ENCODE measurements at places on chromosomes 1 and 21. TPM values are rescaled to one million over a fixed set of nuclear protein-coding genes. Genes with fewer than 3 reads are reported as not detected.

DNA sequence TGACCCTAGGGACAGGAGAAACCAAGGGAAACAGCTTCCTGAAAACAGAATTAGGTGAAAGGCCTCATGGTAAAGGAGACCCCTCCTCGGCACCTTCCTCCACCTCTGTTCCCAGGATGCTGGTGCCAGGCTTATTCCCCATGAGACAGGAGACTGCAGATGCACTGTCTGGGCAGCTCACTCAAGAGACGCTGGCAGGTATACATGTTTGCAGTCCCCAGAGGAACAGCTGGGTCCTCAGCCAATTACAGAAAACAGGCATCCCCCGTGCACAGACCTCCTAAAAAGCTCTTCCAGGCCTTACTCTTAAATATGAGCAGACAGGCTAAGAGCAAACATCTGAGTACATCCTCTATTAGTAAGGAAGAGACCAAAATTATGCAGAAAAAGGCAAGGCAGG is 6.5 kb downstream of the CCSAP start:
- no peaks in the 10 kb centered on the region for H3K27me3 ChIP-seq
- H3K4me1 ChIP-seq = no peaks in the 10 kb centered on the region
- no peaks in the 10 kb centered on the region for H3K36me3 ChIP-seq

Gene SLC9A1
- 30.0 TPM for polyA plus RNA-seq

Gene TCP10L
- polyA plus RNA-seq = 2.3 TPM

Gene OR2AK2
- not detected for polyA plus RNA-seq

- H3K4me1 ChIP-seq = no peaks in the 10 kb centered on the region
- H3K27ac ChIP-seq = no peak overlapping the region
- no peak overlapping the region for H3K4me3 ChIP-seq
- no peak for DNase-seq
Measured at GRCh38 chr1:226511296-226511695, 37.3 kb upstream of the STUM start.

- DNase-seq = no peak
- H3K4me3 ChIP-seq = no peak overlapping the region
- no peaks in the 10 kb centered on the region for H3K4me1 ChIP-seq
- no peaks in the 10 kb centered on the region for H3K27me3 ChIP-seq
Measured at GRCh38 chr21:42572906-42573495, 59.3 kb downstream of the SLC37A1 start.

Gene LRRC53
- polyA plus RNA-seq = not detected

- H3K27me3 ChIP-seq = no peaks in the 10 kb centered on the region
- DNase-seq = no peak
- H3K4me1 ChIP-seq = no peaks in the 10 kb centered on the region
- H3K4me3 ChIP-seq = no peak overlapping the region
Measured at GRCh38 chr1:81618376-81618775, 182.4 kb upstream of the ADGRL2 start.

- no peaks in the 10 kb centered on the region for H3K36me3 ChIP-seq
- no peak for DNase-seq
- no peak overlapping the region for H3K4me3 ChIP-seq
- H3K27me3 ChIP-seq = peaks cover 13% of the 10 kb centered on the region
- H3K4me1 ChIP-seq = no peaks in the 10 kb centered on the region
Measured at GRCh38 chr1:153306303-153307220, 6.2 kb downstream of the PGLYRP3 start.

- H3K4me3 ChIP-seq = no peak overlapping the region
- H3K4me1 ChIP-seq = no peaks in the 10 kb centered on the region
- no peak overlapping the region for H3K27ac ChIP-seq
- DNase-seq = no peak
Measured at GRCh38 chr1:24898909-24899439, 31.1 kb downstream of the RUNX3 start.

DNA sequence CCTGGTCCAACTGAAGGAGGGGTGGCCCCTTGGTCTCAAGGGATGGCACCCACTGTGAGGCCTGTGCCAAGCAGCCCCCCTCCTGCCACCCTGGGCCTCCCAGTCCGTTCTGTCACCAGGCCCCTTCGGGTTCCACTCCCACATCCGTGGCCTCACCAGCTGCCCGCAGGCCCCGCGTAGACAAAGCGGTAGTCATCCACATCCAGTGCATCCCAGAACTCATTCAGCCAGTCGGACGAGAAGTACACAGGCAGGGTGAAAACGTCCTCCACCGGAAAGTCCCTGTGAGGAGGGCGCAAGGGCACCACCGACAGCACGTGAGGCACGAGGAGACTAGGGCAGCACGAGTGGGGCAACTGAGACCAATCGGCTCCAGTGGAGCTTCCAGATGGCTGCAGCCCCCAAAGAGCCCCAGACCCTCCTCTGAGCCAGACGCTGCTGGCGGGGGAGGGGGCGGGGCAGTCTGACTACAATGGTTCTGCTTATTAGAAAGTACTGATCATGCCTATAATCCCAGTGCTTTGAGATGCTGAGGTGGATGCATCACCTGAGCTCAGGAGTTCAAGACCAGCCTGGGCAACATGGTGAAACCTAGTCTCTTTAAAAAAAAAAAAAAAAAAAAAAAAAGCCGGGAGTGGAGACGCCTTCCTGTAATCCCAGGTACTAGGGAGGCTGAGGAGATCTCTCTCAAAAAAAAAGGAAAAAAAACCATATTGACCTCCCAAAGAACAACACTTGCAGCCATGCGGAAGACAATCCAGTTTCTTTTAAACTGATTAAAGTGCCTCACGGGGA is 1.2 kb downstream of the JMJD4 start:
- DNase-seq = no peak
- peak overlapping the region; percentile 83 for H3K27ac ChIP-seq
- H3K4me1 ChIP-seq = peaks cover 56% of the 10 kb centered on the region
- peak overlapping the region; percentile 66 for H3K4me3 ChIP-seq
- H3K36me3 ChIP-seq = peaks cover 22% of the 10 kb centered on the region

DNA sequence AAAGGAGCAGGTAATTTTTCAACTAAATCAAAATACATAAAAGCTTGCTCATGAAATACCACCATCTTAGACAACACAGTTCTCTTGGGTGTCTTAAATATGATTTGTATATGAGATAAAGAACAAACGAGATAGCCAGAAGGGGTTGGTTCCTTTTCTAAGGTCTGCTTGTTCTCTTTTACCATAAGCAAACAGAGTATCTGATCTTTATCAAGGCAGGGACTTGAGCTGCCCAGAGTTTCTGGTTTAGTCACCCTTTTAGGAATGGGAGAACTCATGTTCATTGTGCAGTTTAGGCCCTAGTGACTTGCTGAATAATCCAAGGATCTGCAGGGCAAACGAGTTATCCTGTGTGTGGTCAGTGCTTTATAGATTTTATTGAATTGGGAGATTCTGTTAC is 3.0 kb upstream of the SUCO start:
- no peak overlapping the region for H3K4me3 ChIP-seq
- DNase-seq = no peak
- no peak overlapping the region for H3K27ac ChIP-seq
- no peaks in the 10 kb centered on the region for H3K27me3 ChIP-seq
- H3K36me3 ChIP-seq = no peaks in the 10 kb centered on the region
- peaks cover 20% of the 10 kb centered on the region for H3K4me1 ChIP-seq

Gene SFN
- polyA plus RNA-seq = 1.1 TPM

DNA sequence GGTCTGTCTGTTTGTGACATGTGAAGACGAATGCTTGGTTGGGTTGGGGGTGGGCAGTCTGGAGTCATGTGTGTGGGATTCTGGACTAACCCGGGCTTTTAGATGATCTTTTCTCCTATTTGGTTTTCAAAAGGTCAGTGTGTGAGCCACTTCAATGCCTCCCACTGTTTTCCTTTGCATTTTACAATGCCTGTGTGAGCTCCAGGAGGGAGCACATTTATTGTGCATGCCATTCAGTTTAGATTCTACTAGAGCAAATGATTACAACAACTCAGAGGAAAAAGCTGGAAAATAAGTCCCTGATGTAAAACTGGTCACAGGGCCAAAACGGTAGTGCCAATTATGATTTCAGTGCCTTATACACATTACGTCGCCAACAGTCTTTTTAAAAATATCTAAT is 90.9 kb downstream of the LYPLAL1 start:
- H3K4me3 ChIP-seq = no peak overlapping the region
- H3K36me3 ChIP-seq = no peaks in the 10 kb centered on the region
- H3K27ac ChIP-seq = no peak overlapping the region
- no peaks in the 10 kb centered on the region for H3K27me3 ChIP-seq
- no peak for DNase-seq

GRCh38 chr1:218395916-218396315 is 50.8 kb downstream of the TGFB2 start:
- no peaks in the 10 kb centered on the region for H3K4me1 ChIP-seq
- no peak for DNase-seq
- H3K27me3 ChIP-seq = no peaks in the 10 kb centered on the region
- no peak overlapping the region for H3K27ac ChIP-seq

DNA sequence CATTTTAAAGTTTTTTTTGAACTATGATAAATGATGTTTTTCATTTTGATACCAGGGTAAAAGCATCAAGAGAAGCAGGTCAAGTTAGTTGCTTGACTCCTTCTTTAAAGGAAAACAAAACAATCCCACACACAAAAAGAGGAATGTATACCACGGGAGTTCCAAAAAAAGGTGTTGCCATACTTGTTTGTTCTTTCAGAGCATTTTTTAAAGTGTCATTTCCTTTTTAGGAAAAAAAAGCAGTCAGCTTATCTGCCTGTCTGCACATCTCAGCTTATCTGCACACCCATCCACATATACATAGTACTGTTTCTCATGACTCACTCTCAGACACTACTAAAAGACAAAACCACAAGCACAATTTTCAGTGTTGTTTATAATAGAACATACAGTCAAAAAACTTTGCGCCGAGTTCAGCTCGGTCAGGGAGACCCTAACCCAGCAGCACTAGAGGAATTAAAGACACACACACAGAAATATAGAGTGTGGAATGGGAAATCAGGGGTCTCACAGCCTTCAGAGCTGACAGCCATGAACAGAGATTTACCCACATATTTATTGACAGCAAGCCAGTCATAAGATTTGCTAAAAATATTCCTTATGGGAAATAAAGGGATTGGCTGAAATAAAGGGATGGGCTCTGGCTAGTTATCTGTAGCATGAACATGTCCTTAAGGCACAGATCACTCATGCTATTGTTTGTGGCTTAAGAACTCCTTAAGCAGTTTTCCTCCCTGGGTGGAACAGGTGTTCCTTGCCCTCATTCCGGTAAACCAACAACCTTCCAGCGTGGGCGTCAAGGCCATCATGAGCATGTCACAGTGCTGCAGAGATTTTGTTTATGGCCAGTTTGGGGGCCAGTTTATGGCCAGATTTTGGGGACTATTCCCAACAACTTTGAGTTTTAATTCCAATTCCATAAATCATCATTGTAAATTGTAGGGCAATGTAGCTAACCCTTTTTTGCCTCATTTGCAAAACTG is 11.4 kb upstream of the MNDA start:
- no peak for DNase-seq
- H3K36me3 ChIP-seq = no peaks in the 10 kb centered on the region
- peak overlapping the region; percentile 27 for H3K27ac ChIP-seq

Gene AGMAT
- polyA plus RNA-seq = 0.30 TPM

Gene SH2D5
- 0.07 TPM for polyA plus RNA-seq

Gene MRPL55
- 309 TPM for polyA plus RNA-seq

DNA sequence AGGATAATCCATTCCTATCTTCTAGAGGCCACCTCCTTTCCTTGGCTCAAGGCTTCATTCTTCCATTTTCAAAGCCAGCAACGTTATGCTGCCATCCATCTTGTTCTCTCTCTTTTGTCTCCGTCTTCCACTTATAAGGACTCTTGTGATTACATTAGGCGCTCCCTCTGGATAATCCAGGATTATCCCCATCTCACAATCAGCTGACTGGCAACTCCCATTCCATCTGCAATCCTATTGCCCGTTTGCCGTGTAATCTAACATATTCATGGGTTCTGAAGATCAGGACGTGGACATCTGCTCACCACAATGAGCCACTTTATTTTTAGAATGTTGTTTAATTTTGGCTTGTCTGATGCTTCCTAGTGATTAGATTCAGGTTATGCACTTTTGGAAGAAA is 89.3 kb downstream of the EBNA1BP2 start:
- H3K4me3 ChIP-seq = no peak overlapping the region
- no peaks in the 10 kb centered on the region for H3K4me1 ChIP-seq
- no peak overlapping the region for H3K27ac ChIP-seq
- DNase-seq = no peak

DNA sequence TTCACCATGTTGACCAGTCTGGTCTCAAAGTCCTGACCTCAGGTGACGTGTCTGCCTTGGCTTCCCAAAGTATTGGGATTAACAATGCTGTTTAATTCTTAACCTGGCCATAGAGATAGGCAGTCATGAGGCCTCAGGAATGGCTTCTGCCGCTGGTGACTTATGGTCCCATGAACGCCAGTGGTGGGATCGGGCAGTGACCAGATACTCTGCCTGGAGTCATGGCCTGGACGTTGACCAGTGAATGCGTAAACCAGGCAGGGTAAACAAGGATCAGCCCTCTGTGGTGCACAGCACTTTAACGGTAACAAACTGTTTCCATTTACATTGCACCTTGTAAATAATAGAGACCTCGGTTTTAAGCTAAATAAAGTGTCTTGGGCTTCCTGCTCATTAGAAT is 23.0 kb downstream of the MTARC1 start:
- H3K27ac ChIP-seq = no peak overlapping the region
- no peaks in the 10 kb centered on the region for H3K4me1 ChIP-seq
- no peaks in the 10 kb centered on the region for H3K36me3 ChIP-seq
- H3K27me3 ChIP-seq = no peaks in the 10 kb centered on the region
- no peak overlapping the region for H3K4me3 ChIP-seq
- no peak for DNase-seq

GRCh38 chr21:27803571-27803970 is 836.7 kb upstream of the ADAMTS5 start:
- no peak for DNase-seq
- H3K27ac ChIP-seq = no peak overlapping the region
- no peak overlapping the region for H3K4me3 ChIP-seq
- no peaks in the 10 kb centered on the region for H3K4me1 ChIP-seq
- H3K36me3 ChIP-seq = no peaks in the 10 kb centered on the region

- H3K4me1 ChIP-seq = no peaks in the 10 kb centered on the region
- no peaks in the 10 kb centered on the region for H3K27me3 ChIP-seq
- H3K36me3 ChIP-seq = no peaks in the 10 kb centered on the region
- H3K27ac ChIP-seq = no peak overlapping the region
- DNase-seq = no peak
Measured at GRCh38 chr1:21220815-21221214, 44.1 kb upstream of the EIF4G3 start.

DNA sequence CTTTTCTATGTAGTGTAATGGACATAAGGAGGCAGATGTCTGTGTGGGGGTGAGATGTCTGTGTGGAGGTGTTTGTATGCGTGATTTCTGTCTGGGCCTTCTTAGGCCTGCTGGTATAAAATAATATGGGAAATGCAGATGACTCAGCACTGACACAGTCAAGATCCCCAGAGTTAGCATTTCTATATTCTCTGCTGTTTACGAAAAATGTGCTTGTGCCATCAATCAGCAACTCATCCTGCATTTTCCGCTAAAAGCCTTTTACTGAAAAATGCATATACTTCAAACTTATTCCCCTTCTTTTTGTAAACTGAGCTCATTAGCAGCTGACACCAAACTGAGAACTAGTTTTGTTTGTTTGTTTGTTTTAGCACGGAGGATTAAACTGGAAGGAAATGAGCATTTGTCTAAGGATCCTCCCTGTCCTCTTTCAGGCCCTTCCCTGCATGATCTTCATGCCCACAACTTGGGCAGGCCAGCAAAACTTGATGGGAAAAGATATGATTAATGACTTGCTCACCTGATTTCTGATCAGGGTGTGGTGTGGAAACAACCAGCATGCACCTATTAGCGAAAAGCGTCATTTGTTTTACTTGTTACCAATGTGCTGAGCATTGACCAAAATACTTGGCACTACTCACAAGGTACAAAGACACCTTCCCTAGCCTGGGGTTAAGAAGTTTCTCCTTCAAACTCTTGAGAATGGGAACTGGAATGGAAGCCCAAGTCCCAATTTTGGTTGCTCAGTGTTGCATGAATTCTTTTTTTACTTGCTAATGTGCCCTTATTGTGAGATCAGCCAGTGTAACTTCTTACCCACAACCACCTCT is 77.4 kb downstream of the NDUFS5 start:
- peaks cover 35% of the 10 kb centered on the region for H3K4me1 ChIP-seq
- H3K4me3 ChIP-seq = no peak overlapping the region
- H3K27me3 ChIP-seq = no peaks in the 10 kb centered on the region

Measured in adrenal gland (tissue), 19 donors.